Jurkat, Clone E6-1 (cell line): ENCODE measurements at places on chromosomes 3 and 15.

DNA sequence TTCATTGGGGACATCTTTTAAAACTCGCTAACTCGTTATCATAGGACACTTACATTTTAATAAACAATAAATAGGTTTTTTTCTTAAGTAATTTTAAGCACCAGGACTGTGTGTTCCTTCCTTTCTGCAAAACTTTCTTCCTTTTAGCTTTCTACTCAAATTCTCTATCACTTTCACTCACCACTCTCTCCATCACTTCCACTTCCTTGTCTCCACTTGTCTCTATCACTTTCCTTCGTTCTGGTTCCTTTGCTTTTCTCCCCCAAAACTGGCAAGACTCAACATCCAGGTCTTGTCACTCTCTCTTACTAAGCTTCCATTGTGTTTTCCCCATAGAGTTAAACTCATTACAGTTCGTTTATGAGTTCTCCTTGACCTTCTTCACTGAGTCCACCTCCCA is 99.0 kb downstream of the ZPLD1 start:
- DNase-seq, result no peak

- no peak for DNase-seq
Measured at GRCh38 chr3:5634411-5634810, 446.9 kb downstream of the EDEM1 start.

DNA sequence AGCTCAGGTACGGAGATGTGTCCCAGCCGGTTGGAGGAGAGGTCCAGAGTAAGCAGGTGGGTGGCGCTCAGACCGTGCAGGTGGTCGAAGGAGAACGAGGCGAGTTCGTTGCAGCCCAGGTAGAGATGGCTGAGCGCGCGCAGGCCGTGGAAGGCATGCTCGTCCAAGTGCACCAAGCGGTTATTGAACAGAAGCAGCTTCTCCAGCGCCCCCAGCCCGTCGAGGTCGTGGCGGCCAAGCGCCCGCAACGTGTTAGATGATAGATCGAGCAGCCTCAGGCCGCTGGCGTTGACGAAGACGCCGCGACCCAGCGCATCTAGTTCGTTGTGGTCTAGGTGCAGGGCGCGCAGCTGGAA is 648 bp downstream of the AMIGO3 start:
- DNase-seq, result no peak

- DNase-seq, result no peak
Measured at GRCh38 chr3:121822973-121823372, 11.9 kb downstream of the IQCB1 start.

GRCh38 chr3:18201315-18201714 is 223.8 kb downstream of the SATB1 start:
- DNase-seq, result no peak

DNA sequence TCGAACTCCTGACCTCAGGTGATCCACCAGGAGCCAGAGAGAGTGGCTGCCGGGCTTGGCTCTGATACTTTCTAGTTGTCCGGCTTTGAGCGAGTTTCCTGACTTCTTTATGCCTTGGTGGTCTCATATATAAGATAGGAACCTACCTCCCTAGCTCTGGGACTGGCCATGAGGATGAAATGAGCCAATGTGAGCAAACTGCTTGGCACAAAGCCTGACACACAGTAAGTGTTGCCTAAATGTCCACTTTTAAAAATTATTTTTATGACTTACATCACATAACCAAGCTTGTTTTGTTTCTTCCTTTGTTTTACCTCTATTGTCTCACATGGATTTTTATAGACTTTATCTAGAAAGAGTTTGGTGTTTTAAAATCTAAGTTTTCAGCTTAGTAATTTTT is 42.1 kb upstream of the CCDC174 start:
- no peak for DNase-seq

DNA sequence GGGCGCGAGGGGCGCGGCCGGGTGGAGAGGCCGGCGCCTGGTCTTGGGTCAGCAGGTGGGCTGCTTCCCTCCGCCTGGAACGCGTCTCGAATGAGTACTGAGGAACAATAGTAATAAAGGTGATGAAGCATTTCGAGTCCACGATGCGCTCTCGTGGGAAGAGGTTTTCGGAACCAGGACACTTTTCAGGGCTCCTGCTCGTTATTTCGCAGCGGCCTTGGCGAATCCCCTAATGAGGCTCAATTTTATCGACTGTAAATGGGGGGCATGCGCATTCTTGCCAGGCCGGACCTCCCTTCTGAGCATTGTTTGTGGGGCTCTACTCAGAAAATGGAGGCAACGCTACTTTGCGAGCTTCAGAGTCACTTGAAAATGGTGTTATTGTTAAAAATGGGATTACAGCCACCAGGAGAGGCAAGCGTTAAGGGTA is 1.2 kb downstream of the NR2C2 start:
- no peak for DNase-seq

DNA sequence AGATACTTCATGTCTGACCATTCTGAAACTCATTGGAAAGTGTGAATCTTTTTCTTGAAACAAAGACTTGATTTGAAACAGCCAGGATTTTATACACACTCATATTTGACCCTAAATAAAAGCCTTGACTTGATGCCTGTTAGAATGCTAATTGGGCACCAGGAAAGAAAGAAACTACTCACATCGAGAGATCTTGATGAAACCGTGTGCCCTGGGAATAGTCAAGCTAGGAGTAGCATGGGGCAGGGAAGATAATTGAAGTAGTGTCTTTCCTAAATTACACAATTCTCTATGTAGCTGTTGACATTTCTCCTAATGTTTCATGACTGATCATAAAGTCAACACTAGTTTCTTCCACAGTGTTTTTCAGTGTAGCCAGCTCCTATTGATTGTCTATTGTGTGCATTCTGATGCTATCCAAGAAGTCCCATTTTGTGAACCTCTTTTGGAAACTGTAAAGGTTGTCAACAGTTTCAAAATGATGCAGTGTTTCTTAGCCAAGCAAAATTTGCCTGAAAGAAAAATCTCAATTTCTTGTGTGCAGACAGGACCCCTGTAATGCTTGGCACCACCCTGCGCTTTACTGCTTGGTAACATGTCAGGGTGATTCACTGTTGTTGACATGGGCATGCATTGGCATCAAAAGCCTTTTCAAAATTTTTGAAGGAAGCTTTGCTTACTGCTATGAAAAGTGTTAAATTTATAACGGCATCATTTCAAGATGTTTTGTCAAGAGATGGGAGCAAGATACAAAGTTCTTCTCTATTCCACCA is 52.5 kb upstream of the OTOL1 start:
- DNase-seq, result no peak

DNA sequence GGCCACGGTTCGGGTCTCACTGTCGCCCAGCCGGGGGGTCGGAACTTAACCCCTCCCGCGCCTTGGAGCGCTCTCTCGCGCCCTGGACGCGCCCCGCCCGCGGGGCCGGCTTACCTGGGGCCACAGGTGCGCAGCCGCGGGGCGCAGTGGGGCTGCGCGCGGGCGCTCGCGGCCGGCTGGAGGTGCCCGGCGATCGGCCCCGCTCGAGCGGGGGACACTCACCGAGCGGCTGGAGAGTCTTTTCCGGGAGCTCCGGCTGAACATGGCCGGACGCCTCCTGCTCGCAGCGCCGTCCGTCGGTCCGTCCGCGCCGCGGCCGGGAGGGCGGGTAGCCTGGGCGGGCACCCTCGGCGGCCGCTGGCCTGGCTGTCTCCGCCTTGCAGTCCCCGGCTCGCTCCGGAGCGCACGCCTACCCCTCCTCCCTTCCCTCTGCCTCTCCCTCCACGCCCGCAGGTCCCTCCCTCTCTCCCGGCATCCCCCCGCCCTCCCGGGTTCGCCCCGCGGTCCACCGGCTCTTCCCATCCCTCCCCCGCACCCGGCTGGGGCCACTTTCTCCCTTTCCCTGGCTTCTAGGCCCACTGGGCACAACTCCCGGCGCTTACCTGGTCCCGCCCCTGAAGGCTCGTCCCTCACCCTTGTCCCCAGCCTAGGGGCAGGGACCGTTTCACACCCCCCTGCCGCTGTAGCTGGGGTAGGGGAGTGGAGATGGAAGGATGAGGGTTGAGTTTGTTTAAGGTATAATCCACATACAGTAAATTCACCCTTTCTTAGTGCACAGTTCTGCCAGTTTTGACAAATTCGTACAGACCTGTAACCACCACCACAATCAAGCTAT is 220.1 kb upstream of the PRICKLE2 start:
- DNase-seq, result no peak

DNA sequence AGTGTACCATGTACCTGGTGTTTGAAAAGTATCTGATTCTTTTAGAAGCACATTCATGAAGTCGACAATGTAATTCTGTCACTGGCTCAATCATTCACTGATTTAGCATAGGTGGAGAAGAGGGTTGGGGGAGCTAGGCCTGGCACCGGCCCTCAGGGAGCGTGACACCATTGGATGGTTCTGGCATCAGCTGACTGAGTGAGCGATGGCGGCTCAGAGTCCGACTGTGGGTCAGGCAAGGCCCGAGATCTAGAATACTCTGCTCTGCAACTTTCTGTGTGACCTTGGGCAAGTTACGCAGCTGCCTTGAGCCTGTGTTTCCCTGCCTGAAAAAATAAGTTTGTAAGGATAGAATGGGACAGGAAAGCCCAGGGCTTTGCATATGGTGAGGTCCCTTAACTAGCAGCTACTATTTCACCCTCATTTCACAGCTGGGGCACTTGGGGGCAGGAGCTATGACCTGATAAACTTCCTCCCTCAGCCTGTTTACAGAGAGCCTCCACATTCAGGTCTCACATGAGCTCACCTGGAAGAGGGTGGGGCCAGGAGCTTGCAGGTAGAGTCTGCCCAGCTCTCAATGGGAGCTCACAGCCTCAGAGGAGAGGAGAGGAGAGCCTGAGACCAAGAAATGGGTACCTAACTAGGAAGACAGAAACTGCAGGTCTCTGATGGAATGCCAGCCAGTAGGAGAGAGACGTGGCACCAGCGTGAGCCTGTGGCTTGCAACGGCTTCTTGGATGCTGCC is 153.7 kb upstream of the TLE3 start:
- DNase-seq, result no peak

GRCh38 chr15:85517086-85517485 is 136.7 kb downstream of the AKAP13 start:
- no peak for DNase-seq

DNA sequence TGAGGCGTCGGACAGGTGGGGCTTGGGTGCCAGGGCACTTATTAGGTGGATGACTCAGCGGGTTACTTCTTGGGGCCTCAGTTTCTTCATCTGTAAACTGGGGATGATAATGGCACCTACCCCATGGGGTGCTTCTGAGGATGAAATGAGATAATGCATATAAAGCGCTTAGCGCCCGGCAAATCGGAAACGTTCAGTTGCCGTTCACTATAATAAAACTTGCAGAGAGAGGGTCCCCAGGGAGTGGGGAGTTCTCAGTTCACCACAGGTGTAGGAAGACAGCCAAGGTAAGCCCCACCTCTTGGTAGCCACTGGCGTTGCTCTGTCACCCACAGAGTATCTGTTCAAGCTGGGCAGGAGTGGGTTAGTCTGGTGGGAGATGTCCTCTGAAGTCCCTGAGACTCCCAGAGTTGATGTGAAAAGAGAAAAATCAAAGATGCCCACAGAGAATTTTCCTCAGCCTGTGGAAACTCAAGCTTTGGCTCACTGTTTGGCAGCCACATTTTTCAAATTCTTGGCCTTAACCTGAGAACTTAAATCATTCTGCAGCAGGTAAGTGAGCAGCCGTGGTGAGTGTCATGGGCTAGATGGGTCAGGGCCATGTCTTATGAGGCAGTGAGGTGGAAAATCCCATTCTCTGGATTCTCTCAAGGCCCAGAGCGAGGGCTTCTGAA is 221.5 kb upstream of the BHLHE40 start:
- no peak for DNase-seq

DNA sequence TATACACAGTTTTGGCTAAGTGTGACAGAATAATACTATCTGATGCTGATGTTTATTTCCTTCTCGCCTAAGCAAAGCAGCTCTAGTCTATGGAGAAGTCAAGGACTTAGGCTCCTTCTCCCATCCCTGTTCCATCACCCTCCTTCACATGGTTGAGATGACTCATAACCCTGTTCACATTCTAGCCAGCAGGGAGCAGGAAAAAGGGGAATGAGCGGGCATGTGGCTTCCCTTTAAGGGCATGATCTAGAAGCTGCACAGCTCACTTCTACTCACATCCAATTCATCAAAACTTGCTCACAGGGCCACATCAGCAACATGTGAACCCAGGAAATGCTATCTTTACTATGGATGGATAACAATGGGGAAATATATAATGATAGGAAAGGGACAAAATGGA is 40.9 kb downstream of the CBLB start:
- DNase-seq, result no peak

DNA sequence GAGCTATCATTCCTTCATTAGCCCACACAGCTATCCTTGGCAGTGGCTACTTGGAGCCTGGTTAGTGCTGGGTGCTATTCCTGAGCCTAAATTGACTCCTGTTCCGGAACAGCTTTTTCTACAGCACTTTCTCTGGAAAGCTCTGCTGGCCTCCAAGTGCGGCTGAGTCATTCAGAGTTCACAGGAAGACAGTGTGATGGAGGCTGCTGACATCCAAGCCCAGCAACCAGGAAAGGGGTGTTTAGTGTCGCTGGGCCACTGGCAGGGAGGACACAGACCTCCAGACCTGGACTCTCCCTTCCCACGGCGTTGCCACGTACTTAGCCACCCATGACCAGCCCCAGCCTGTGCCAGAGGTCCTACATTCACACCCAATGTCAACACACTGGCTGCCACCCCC is 28.7 kb downstream of the CACNA2D2 start:
- DNase-seq, result no peak

GRCh38 chr3:89613241-89613640 is 505.8 kb downstream of the EPHA3 start:
- no peak for DNase-seq

- no peak for DNase-seq
Measured at GRCh38 chr3:155425396-155425795, 131.9 kb upstream of the STRIT1 start.
